ENCODE measurements at places on chromosomes 6 and 20.
A peak's percentile ranks its signal among the peaks of the same experiment; 100 is the strongest.

DNA sequence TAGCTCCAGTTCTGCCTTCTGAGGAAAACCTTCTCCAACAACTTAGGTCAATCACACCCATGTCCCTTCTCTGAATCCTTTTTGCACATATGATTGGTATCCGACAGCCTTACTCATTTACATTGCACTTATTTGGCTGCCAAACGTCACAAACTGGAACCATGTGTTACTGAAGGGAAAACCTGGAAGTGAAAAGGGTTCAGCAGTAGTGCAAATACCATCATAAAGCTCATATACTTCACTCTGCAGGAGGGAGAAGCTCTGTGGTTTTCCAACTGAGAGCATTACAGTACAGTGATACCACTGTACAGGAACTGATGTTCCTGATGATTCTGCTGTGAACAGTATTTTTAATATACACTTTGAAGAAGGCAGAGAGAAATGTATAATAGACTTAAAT lies 87.8 kb downstream of the SLC16A10 start:
- DNase-seq: no peak

DNA sequence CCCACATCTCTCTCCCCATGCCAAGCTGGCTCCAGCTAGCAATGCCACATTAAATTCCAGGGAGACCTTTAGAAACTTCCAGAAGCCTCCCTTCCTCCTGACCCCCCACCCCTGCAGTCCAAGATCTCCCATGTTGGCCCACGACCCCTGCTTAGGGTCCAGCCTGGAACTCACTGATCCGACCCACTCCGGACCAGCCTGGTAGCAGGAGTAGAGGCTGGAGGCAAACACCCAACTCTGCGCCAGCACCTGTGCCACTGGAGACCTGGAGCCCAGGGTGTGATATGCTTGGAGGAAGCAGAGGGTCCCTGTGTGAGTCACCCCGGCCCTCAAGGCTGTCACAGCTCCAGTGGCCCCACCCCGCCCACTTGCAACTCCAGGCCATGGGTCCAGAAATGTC lies 3.3 kb upstream of the ULBP1 start:
- no peak for DNase-seq

- no peak for DNase-seq
Measured at GRCh38 chr20:46182276-46183200, 64.4 kb downstream of the CD40 start.

- DNase-seq: no peak
Measured at GRCh38 chr6:26067367-26067766, 19.9 kb upstream of the HFE start.

- DNase-seq: no peak
Measured at GRCh38 chr6:144718431-144718830, 433.3 kb downstream of the UTRN start.

DNA sequence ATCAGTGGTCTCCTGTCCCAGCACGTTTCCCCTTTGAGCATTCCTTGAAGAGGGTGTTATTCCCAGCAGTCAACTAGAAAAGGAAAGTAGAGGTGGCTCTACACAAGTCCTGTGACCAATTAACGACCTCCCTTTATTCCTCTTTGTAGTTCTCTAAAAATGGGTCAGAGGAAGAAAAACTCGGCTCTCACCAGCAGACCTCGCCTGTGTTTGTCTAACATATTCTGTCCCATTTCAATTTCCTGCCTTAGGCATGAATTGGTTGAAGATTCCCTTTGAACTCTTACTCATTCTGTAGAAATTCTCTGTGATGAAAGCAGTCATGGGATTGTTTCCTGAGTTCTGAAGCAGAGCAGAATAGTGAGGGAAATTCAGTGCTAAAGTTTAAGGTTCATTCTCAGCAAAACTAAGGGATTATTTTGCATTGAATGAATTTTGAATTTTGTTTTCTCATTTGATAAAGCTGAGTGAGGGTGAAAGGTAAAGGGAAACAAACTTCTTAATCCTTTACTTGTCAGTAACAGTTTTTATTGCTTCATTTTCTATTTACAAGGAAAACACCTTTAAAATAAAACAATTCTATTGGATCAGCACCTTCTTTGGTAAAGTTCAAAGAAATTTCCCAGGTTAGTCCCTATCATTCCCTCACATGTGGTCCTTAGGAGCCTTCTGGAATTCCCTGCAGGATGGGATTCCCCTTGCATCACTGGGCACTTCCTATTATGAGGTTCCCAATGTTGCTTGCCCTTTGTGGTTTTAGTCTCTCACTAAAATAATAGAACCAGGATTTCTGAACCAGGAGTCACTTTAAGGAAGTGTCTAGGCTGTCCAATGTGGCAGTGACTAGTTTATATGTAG lies 105.8 kb downstream of the SLX4IP start:
- DNase-seq: peak; percentile 94

DNA sequence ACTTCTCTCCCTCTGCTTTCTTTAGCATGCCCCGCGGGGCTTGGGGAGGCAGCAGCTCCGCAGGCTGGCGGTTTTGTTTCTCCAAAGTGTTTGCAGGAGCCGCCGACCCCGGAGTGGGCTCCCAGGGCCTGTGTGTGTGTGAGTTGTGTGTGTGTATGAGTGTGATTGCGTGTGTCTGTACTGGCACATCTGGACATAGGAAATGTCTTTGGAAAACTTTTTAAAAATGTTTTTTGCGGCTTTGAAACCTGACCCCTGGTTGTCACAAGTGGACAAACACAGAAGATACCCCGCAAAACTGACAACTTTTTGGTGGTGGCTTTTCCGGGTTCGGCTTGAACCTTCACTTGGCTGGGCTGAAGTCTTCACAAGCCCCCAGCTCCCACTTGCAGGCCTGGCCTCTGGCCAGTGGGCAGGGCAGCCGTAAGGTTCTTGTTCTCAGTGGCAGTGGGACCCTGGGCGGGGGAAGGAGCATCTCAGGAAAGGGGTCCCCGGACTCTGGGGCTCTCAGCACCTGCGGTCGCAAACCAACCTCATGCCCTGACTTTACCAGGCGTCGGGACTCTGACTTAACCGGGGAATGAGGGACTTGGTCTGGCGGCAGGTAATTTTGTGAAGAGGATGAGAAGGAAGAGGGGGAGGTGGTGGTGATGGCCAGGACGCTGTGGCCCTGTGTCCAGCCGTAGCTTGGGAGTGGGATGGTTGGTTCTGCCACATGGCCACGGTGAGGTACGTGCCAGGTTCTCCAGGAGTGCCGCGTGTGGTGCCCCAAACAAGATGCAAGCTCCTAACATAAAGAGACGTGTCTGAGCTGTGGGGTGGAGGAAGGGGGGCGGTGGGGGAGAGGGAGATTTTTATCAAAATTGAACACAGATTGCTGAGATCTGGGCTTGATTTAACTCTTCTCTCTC lies 619 bp downstream of the DAAM2 start:
- no peak for DNase-seq

GRCh38 chr6:53287336-53288225 lies 61.2 kb downstream of the ELOVL5 start:
- DNase-seq: no peak

- peak; percentile 69 for DNase-seq
Measured at GRCh38 chr6:154732538-154733182, 556 bp upstream of the SCAF8 start.

DNA sequence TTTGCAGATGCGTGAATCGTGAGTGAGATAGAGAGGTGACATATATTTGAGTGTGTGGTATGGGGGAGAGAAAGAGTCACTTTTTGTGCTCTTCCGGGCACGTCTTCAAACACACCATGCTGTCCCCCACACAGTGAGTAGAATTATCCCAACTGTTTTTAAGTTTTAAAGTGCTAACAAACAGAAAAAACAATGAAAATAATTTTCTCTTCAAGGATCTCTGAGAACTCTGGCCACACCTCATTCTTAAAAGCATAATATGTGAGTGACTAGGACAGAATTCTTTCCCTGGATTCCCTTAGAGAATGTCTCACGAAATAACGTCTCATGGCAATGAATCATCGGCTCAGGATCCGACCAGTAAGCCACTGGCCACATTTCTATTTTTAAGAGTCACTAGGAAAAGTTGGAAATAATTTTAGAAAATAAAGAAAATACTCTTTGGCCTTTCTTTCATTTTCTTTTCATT lies 235.7 kb upstream of the ZNF217 start:
- DNase-seq: peak; percentile 95

DNA sequence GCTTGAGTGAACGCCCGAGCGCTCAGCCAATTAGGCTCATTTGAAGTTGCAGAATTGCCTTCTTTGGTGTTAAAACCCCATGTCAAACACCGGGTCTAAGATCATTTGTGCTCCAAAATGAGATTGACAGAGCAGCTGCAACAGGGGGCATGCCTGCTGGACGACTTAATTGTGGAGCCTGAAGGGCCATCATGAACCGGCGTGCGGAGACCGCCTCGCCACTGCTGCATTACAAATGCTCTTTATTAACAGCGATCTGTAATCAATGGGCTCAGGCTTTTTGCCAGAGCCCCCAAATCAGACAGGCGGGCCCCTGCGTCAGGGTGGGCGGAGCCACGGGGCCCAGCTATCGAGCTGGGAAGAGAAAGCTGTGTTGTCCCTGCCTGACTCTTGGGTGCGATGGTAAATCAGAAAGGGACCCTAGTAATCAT lies 183.2 kb downstream of the SIM1 start:
- peak; percentile 20 for DNase-seq

DNA sequence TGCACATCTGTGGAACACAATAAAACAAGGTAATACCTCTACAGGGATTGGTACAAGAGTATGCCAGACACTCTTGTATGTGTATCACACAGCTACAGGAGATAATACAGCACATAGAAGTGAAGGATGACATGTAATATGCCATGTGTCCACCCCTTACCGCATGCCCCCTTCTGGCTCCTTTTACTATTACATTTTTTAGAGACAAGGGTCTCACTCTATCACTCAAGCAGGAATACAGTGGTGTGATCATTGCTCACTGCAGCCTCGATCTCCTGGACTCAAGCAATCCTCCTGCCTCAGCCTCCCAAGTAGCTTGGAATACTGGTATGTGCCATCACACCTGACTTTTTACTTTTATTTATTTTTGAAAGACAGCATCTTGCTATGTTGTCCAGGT lies 4.2 kb upstream of the NCR3 start:
- peak; percentile 57 for DNase-seq

- DNase-seq: no peak
Measured at GRCh38 chr20:33644313-33645071, 17.6 kb upstream of the C20orf144 start.

DNA sequence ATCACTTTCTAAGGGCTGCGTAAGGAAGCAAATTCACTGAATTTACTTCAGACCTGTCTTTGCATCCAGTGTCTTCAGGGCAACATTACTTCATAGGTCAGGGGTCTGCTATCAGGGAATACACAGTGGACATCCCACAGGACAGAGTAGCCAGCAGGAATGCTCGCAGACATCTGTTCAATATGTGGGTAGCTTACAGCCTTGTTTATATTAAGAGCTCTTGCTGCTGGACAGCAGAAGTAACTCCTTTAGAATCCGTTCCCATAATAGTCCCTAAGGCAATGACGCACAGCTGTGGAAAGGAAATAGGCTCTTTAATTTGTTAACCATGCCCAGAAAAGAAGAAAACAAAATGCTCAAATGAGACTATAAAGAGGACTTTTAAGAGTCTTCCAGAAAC lies 198.7 kb downstream of the MOXD1 start:
- peak; percentile 95 for DNase-seq

- DNase-seq: no peak
Measured at GRCh38 chr6:10901770-10902169, 14.9 kb downstream of the SYCP2L start.

- DNase-seq: peak; percentile 93
Measured at GRCh38 chr6:42200035-42200434, 5.3 kb upstream of the GUCA1B start.

DNA sequence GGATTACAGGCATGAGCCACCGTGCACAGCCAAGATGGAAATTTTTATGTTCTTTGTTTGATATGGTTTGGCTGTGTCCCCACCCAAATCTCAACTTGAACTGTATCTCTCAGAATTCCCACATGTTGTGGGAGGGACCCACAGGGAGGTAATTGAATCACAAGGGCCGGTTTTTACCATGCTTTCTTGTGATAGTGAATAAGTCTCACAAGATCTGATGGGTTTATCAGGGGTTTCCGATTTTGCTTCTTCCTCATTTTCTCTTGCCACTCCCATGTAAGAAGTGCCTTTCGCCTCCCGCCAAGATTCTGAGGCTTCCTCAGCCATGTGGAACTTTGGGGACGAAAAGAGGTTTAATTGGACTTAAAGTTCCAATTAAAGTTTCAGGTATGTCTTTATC lies 14.6 kb downstream of the EEF1A1 start:
- peak; percentile 2 for DNase-seq

- no peak for DNase-seq
Measured at GRCh38 chr6:149967591-149967990, 3.8 kb downstream of the ULBP1 start.

GRCh38 chr20:44153636-44154043 lies 33.3 kb downstream of the JPH2 start:
- peak; percentile 50 for DNase-seq

GRCh38 chr6:28347119-28347518 lies 2.6 kb upstream of the ZKSCAN3 start:
- no peak for DNase-seq

- DNase-seq: no peak
Measured at GRCh38 chr6:123928529-123928928, 124.9 kb downstream of the NKAIN2 start.

GRCh38 chr6:169249057-169249456 lies 4.6 kb downstream of the THBS2 start:
- DNase-seq: no peak

DNA sequence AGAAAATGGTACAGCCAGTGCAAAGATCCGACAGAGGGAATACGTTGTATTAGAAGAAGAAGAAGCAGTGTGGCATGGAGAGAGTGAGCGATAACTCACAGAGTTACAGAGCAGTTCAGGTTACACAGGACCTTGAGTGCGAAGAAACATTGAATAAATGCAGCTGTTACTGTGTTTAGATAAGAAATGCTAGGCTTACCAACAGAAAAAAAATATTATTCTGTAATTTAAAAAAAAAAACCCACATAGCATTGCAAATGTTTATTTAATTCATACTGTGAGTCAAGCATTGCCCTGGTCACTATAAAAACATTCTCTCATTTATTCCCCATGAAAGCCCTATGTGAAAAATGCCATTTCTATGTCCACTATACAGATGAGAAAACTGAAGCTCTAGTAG lies 373.4 kb upstream of the EPHA7 start:
- DNase-seq: peak; percentile 32

- DNase-seq: peak; percentile 71
Measured at GRCh38 chr20:51326201-51326819, 216.2 kb downstream of the NFATC2 start.

GRCh38 chr6:37889486-37889885 lies 70.0 kb downstream of the ZFAND3 start:
- no peak for DNase-seq

DNA sequence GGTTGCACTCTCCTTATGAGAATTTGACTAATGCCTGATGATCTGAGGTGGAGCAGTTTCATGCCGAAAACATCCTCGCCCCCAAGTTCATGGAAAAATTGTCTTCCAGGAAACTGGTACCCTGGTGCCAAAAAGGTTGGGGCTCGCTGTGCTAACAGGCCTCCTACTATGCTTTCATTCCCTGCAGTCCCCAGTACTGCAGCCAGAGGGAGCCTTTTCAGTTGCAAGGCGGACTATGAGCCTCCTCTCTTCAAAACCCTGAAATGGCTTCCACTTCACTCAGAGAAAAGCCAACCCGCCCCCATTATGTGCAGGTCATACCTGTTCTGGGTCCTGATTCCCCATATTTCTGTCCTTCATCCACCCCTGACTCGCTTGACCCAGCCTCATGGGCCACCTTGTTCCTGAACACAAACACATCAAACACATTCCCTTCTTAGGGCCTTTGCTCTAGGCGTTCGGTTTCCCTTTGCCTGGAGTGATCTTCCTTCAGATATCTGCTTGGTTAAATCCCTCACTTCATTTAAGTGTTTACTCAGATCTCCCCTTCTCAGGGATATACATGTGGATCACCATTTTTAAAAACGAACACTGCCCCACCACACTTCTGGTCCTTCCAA lies 173.7 kb downstream of the PHACTR1 start:
- no peak for DNase-seq

- DNase-seq: no peak
Measured at GRCh38 chr20:64149141-64149540, 15.1 kb upstream of the MYT1 start.
